ENCODE measurements at places on chromosomes 12 and 14. TPM values are rescaled to one million over a fixed set of nuclear protein-coding genes. Genes with fewer than 3 reads are reported as not detected.
A peak's percentile ranks its signal among the peaks of the same experiment; 100 is the strongest.

DNA sequence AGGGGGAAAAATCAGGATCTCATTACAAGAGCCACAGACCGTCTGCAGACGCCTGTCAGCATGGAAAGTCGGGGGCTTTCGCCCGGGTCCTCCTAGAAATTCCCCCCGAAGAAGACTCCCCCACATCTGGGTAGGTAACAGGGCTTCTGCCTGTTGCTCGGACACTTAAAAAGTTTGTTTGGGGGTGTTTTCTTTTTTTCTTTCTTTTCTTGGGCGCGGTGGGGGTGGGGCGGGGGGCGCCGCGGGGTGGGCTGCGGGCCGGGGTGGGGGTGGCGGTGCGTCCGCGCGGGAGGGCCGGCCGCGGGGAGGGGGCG is 358 bp downstream of the ELK3 start:
- H3K4me1 ChIP-seq, result peaks cover 47% of the 10 kb centered on the region
- no peak for DNase-seq
- peak overlapping the region; percentile 85 for H3K27ac ChIP-seq

DNA sequence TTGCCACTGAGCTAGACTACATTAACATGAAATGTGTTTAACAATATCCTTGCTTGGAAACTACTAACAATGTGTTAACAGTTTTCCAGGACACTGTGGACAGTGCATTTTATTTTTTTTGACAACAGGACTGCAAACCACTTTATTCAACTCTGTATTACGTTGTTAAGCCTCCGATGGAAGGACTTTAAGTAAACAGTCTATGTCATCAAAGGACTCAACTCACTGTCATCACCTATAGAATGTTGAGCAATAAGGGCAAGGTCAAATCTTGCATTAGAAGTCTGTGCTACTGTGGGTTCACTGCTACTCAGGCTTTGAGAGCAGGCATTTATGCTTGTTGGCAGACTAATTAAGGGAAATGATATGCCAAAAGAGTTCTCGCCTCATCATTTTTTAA is 483.7 kb downstream of the FLRT2 start:
- no peaks in the 10 kb centered on the region for H3K4me1 ChIP-seq
- H3K27me3 ChIP-seq, result no peaks in the 10 kb centered on the region
- no peaks in the 10 kb centered on the region for H3K36me3 ChIP-seq
- no peak overlapping the region for H3K4me3 ChIP-seq
- H3K27ac ChIP-seq, result no peak overlapping the region

GRCh38 chr14:49970474-49971147 is 77.7 kb downstream of the ARF6 start:
- H3K36me3 ChIP-seq, result no peaks in the 10 kb centered on the region
- DNase-seq, result peak; percentile 28
- H3K27me3 ChIP-seq, result no peaks in the 10 kb centered on the region
- H3K27ac ChIP-seq, result peak overlapping the region; percentile 98
- H3K4me3 ChIP-seq, result peak overlapping the region; percentile 72
- peaks cover 53% of the 10 kb centered on the region for H3K4me1 ChIP-seq

GRCh38 chr14:41663473-41663850 is 56.8 kb downstream of the LRFN5 start:
- no peaks in the 10 kb centered on the region for H3K36me3 ChIP-seq
- no peaks in the 10 kb centered on the region for H3K4me1 ChIP-seq
- DNase-seq, result no peak
- H3K27ac ChIP-seq, result no peak overlapping the region
- H3K27me3 ChIP-seq, result no peaks in the 10 kb centered on the region
- no peak overlapping the region for H3K4me3 ChIP-seq

- H3K36me3 ChIP-seq, result no peaks in the 10 kb centered on the region
- H3K4me3 ChIP-seq, result no peak overlapping the region
- peaks cover 47% of the 10 kb centered on the region for H3K27me3 ChIP-seq
- no peak overlapping the region for H3K27ac ChIP-seq
- DNase-seq, result no peak
- no peaks in the 10 kb centered on the region for H3K4me1 ChIP-seq
Measured at GRCh38 chr12:64801381-64801780, 23.1 kb upstream of the TBC1D30 start.

Gene KRT80
- total RNA-seq, result not detected

- no peak for DNase-seq
- H3K27ac ChIP-seq, result no peak overlapping the region
- H3K27me3 ChIP-seq, result no peaks in the 10 kb centered on the region
- H3K36me3 ChIP-seq, result no peaks in the 10 kb centered on the region
- no peaks in the 10 kb centered on the region for H3K4me1 ChIP-seq
Measured at GRCh38 chr14:42469637-42470426, 863.2 kb downstream of the LRFN5 start.

- peak overlapping the region; percentile 79 for H3K27ac ChIP-seq
- H3K27me3 ChIP-seq, result no peaks in the 10 kb centered on the region
- H3K36me3 ChIP-seq, result peaks cover 50% of the 10 kb centered on the region
- peak overlapping the region; percentile 72 for H3K4me3 ChIP-seq
Measured at GRCh38 chr12:14399871-14400270, 34.4 kb downstream of the ATF7IP start.

Gene ITGA5
- total RNA-seq, result 107 TPM

DNA sequence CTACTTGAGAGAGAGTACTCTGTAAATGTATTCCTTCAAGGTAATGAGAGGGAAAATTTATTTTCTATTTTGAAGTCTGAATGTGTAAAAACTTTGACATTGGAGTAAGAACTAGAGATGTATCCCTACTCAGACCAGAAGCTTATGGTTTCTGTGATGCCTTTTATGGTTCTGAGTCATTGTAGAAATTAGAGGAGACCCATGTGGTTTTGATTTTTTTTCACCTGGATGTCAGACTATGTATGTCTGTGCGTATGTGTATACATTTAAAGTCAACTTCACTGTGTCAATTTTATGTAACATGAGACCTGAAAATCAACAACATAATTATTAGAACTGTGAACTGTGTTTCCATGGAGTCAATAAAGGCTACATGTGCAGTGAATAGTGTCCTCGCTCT is 302.0 kb downstream of the TRHDE start:
- no peak for DNase-seq
- no peak overlapping the region for H3K27ac ChIP-seq
- H3K4me3 ChIP-seq, result no peak overlapping the region
- no peaks in the 10 kb centered on the region for H3K4me1 ChIP-seq
- H3K36me3 ChIP-seq, result no peaks in the 10 kb centered on the region

DNA sequence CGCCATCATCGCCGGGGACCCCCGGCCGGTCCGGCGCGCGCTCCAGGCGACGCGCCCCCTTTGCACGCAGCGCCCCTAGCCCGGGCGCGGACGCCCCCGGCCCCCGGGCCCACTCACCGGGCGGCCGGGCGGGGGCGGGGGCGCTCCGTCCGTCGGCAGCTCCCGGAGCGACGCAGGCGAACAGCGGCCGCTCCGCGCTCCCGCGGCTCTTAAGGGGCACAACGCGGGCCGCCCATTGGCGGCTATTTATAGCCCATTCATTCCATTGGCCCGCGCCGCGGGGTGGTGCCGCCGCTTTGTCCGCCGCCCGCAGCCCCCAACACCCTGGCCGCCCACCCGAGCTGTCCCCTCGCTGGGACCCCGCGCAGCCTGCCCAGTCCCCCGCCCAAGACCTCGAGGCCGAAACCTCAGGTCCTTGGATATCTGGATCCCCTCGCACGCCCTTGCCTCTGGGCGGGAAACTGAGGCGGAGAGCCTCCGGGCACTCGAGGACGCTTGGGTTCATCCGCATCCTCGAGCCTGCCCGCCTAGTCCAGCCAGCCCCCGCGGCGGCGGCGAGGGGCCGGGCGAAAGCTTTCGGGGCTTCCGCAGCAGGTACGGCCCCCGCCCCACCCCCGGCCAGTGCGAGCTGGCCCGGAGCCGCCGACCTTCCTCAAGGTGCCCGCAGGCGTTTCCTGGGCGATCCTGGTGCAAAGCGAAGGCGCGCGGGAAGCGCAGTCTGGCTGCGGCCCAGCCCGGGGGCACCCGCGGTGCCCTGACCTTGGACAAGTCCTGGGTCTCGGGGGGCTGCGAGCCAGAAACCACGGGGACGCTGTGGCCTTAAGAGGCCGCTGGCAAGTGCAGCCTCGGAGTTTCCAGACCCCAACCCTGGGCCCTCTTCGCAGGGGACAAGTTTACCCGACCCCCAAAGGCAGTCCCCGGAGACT is at the start of gene CKB:
Gene CKB (minus strand): TSS at position 182 of the 926 bp plus-strand sequence. CDS start 337 bp downstream, outside the sequence.
- H3K4me1 ChIP-seq, result peaks cover 19% of the 10 kb centered on the region
- peaks cover 27% of the 10 kb centered on the region for H3K27me3 ChIP-seq
- no peak for DNase-seq
- peak within 1 kb of the TSS; percentile 49 for H3K4me3 ChIP-seq
- no peak within 1 kb of the TSS for H3K27ac ChIP-seq

- peaks cover 8% of the 10 kb centered on the region for H3K27me3 ChIP-seq
- H3K36me3 ChIP-seq, result no peaks in the 10 kb centered on the region
- peaks cover 15% of the 10 kb centered on the region for H3K4me1 ChIP-seq
- H3K27ac ChIP-seq, result no peak overlapping the region
Measured at GRCh38 chr14:97273540-97273939, 476.4 kb downstream of the VRK1 start.

All from activated CD4-positive, alpha-beta memory T cell treated with anti-CD3 and anti-CD28 coated beads, Interleukin-2, amount 10 ng/mL, durations not matched to agents 7 days and 5 days (primary cell).